Hepatocyte (in vitro differentiated cells): ENCODE measurements at places on chromosomes 4 and X. TPM values are rescaled to one million over a fixed set of nuclear protein-coding genes. Genes with fewer than 3 reads are reported as not detected.

- no peak for DNase-seq
Observed at GRCh38 chrX:9131066-9131465, 97.1 kb upstream of the FAM9B start.

DNA sequence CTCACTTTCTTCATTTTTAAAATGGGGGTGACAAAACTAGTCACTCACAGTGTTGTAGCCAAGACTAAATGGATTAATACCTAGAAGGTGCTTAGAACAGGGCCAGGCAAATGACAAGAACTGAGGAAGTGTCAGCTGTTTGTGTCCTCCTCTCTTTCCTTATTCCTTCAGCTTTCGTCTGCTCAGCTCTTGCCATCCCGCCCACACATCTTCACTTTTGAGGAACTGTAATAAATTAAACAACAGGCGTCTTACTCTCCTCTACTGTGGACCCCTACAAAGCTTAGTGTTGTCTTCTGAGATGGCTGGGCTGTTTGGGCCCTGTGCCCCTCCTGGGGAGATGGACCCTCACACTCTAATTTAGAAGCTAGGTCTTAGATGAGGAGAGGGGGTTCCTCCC, 2.7 kb downstream of the HPSE start:
- no peak for DNase-seq

DNA sequence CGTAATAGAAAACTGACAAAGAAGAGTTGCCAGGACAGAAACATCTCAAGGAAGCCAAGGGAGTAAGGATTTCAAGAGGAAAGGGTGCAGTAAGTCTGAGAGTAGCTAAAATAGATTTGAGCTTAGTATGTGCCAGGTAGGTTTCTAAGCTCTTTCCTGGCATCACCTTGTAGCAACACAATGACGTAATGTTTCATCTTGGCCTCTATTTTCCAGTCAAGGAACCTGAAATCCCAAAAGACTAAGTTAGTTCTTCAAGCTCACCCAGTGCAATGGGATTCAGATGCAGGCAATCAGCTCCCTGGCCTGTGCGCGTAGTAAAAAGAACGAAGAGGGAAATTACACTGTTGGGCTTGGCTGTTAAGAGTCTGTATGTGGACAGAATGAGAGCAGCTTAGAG, 586.5 kb upstream of the TENM3 start:
- no peak for DNase-seq

DNA sequence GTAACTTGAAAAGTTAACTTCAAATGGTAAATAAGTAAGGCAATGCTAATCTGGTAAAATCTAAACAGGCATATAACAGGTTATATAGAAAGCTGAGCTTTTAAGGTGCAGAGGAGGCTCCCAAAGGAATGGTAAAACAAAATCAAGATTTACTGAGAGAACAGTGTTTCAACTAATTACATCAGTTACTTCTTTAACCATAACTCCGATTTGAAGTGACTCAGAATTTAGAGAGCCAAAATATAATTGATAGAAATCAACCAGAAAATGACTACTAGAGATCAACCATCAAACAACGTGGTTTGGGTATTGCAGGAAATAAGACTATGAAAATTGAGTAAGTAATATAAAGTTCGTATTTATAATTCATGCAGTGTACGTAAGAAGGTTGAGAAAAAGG, 6.9 kb downstream of the G3BP2 start:
- DNase-seq, result no peak

GRCh38 chrX:54560411-54560810, 30.4 kb downstream of the GNL3L start:
- DNase-seq, result no peak

Gene CABS1
- not detected in 2 replicates for polyA plus RNA-seq

Gene BEX2
- polyA plus RNA-seq, result 39.1 and 45.4 TPM in 2 replicates

Gene PDLIM5
- 88.7 and 97.1 TPM in 2 replicates for polyA plus RNA-seq

DNA sequence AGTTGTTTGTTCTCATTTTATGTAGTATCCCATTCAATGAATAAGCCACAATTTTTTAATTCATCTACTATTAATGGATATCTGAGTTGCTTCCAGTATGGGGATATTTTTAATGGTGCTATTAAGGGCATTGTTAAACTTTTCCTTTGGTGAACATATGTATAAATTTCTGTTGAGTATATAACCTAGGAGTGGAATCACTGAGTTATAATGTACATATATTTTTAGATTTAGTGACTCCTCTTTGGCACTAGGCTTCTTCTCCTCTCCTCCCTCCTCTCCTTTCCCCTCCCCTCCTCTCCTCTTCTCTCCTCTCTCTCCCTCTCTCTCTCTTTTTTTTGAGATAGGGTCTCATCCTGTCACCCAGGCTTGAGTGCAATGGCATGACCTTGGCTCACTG, 26.4 kb downstream of the RBM47 start:
- no peak for DNase-seq

GRCh38 chr4:62899646-62900364, 1509.4 kb downstream of the TECRL start:
- no peak for DNase-seq

- DNase-seq, result no peak
Observed at GRCh38 chrX:123814343-123814742, 45.5 kb upstream of the XIAP start.

- no peak for DNase-seq
Observed at GRCh38 chr4:54085284-54085683, 14.7 kb upstream of the GSX2 start.

GRCh38 chrX:34790026-34790425, 132.9 kb upstream of the TMEM47 start:
- DNase-seq, result no peak

Gene APBB2
- 23.4 and 28.1 TPM in 2 replicates for polyA plus RNA-seq

DNA sequence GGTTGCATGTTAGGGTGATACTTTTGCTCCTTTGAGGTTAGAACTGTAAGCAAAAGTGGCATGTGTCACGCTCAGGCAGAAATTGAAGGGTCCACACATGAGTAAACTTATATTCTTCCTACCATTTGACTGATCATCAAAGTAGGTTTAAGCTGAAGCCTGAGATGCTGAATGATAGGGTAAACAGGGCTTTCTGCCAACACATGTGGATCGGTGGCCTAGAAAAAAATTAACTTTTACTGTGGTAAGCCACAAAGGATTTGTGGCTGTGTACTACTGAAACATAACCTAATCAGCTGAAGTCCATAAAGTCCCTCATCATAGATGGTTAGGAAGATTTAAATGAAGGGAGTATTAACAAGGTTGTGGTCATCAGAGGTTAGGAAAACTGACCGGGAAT, 1070.1 kb downstream of the STPG2 start:
- no peak for DNase-seq

- DNase-seq, result no peak
Observed at GRCh38 chr4:113825272-113825671, 63.7 kb upstream of the CAMK2D start.

- no peak for DNase-seq
Observed at GRCh38 chrX:68876731-68877130, 47.9 kb downstream of the EFNB1 start.
